ENCODE measurements at places on chromosomes 6 and 20.

DNA sequence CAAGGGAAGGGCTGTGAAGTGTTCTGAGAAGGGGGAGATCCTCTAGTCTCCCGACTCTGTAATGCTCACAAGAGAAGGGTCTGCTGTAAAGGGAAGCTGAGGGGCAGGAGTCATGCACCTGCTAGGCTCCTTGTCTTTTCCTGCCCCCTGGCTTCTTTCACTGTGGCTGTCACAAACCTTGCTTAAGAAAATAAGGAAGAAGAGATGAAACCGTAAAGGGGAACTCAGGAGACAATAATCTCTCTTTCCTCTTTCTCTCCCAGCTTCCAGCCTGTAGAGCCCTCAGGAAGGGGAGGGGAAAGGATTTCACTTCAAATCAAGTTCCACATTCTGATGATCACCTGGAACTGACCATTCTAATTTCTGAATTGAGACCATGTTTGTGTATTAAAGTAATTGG, 26.3 kb downstream of the SLC13A3 start:
- DNase-seq: no peak

DNA sequence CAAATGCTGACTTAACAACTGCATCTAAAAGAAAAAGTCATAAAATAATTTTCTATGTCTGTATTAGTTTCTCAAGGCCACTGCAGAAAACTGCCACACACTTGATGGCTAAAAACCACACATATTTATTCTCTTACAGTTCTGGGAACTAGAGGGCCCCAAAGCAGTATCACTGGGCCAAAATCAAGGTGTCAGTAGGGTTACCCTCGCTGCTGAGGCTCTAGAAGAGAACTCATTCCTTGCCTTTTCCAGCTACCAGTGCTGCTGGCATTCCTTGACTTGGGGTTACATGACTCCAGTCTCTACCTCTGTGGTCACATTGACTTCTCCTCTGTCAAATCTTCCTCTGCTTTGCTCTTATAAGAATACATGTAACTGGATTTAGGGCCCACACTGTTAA, 124.6 kb upstream of the THEMIS start:
- DNase-seq: no peak

DNA sequence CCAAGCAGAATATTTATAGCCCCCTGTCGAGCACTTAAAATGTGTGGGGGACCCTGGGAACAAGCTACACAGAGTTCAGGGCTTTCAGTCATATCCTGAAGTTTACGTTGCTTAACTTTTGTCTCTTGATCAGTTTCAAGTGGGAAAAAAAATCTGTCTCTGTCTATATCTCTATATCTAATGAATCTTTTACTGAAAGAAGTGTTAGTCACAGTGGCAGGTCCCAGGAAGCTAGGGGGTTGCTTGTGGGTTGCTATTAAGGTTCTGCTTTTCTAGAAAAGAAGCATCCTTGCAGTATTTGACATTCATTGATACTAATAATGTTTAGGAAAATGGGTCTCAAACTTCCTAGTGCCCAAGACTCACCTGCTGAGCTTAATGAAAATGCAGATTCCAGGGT, 76.7 kb upstream of the CLDN20 start:
- DNase-seq: no peak

- no peak for DNase-seq
Observed at GRCh38 chr20:47988676-47989075, 203.4 kb upstream of the SULF2 start.

- no peak for DNase-seq
Observed at GRCh38 chr6:170017603-170018320, 266.3 kb downstream of the ERMARD start.

DNA sequence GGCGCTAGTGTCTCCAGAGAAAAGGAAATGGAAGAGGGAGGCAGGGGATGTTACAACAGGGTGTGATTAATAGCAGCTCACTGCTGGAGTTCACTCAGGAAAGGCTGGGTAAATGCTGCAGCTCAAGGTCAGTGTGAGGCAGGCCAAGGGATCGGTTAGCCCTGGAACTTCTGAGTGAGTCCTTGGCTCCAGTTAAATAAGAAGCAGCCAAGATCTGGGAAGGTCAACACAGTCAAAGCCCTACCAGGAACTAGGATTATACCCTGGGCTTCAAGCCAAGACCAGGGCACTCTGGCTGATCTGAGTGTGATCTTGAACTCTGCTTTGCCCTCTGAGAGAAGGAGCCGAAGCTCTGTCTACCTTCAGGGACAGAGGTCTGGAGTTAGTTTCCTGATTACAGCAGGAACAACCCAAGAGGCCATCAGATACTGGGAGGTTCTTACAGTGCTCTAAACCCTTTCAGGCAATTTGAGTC, 44.3 kb downstream of the TPD52L1 start:
- DNase-seq: no peak

- no peak for DNase-seq
Observed at GRCh38 chr20:11918981-11919380, 1.3 kb downstream of the BTBD3 start.

DNA sequence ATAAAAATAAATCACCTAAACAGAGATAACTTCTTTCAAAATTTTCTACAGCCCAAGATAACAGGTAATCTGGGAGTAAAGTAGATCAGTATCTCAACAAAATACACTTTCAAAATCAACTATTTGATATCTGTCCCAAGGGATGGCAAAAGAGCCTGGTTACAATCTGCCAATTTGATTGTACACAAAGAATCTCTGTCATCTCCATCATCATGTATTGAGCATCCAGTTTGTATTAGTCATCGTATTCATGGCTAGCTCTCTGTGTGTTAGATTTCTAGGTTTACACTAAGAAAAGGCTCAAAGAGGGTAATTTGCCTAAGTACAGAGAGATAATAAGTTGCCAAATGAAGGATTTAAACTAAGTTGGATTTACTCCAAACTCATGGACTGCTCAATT, 329.0 kb upstream of the NRSN1 start:
- no peak for DNase-seq

DNA sequence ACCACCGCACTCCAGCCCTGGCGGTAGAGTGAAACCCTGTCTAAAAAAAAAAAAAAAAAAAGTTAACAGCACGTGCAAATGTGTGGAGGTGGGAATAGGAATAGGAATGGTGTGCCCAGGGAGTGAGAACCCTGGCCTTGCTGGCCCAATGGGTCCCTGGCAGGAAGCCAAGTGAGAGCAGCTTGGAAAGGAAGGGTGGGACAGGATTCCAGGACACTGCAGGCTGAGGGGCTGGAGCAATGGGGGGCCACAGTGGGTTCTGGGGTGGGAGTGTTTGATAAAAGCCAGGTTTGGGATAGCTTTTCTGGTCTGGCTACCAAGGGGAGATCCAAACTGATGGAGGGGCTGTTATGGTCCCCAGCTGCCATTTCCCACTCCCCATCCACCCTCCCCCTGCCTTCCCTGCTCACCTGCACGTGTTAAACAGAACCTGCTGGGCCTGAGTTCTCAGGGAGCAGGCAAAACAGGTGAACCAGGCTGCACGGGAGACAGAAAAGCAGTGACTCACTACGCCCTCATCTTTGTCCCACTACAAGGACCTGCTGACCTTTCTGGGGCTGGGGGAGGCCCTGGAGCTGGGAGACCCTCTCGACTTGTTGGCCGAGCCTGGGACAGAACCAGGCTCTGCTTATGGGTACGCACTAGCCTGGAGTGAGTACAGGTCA, 3.3 kb downstream of the SUN5 start:
- DNase-seq: no peak

DNA sequence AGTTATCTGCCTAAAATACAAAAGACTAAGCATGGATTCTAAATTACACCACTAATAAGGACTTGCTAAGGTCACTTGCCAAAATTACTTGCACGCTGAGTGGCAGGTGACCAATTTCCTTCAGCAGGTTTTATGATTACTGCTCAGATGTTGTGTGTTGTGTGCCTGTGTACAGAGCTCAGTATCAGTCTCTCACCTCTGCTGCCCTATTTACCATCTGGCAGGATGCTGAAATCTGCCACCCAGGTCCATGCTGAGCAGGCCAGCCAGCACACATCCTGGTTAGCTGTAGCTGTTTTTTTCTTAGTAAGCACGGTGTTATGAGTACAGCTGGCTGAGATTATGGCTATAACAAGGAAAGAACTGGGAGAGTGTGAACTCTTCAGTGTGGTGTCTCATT, 34.0 kb downstream of the ELOVL4 start:
- DNase-seq: no peak

- DNase-seq: no peak
Observed at GRCh38 chr6:148495029-148495428, 152.4 kb downstream of the SASH1 start.

DNA sequence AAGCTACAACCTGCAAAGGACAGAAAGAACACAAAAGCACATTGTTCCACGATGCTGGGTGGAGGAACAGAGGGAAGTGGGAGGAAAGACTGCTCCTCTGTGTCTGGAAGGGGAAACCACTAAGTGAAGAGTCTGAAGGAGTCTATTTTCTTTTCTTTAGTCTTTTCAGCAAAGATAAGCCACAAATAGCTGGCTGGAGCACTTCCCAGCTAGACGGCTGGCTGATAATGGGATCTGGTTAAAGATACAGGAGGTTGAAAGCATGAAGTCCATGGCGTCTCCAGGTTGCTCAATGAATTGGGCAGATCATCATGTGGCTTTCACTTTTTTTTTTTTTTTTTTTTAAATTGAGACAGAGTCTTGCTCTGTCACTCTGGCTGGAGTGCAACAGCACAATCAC, 154.0 kb upstream of the KCNG1 start:
- DNase-seq: no peak

- DNase-seq: no peak
Observed at GRCh38 chr6:2688401-2689064, 62.2 kb downstream of the MYLK4 start.

- DNase-seq: no peak
Observed at GRCh38 chr6:25834950-25835349, 3.1 kb upstream of the SLC17A1 start.

- no peak for DNase-seq
Observed at GRCh38 chr20:25276533-25277050, 28.7 kb downstream of the PYGB start.

- DNase-seq: peak; percentile 19
Observed at GRCh38 chr6:34459899-34460593, 5.8 kb upstream of the PACSIN1 start.

DNA sequence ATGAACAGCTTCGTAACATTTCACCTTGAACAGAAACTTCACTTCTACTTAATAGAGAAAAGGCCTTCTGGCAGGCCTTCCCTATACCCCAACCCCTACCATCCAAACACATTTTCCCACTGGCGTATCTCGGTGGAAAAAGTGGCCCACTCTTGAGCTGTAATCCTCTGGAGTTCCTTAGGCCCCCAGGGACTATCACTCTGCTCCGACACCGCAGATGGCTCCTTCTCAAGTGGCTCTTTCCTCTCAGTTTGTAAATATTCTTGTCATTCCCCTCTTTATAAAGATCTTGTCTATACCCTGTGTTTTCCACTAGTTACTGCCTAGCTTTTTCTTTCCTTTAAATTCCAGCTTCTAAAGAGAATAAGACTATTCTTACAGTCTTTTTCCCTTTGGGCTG, 108.7 kb downstream of the MYB start:
- no peak for DNase-seq

GRCh38 chr6:30259140-30260035, 46.2 kb upstream of the TRIM26 start:
- DNase-seq: peak; percentile 44

DNA sequence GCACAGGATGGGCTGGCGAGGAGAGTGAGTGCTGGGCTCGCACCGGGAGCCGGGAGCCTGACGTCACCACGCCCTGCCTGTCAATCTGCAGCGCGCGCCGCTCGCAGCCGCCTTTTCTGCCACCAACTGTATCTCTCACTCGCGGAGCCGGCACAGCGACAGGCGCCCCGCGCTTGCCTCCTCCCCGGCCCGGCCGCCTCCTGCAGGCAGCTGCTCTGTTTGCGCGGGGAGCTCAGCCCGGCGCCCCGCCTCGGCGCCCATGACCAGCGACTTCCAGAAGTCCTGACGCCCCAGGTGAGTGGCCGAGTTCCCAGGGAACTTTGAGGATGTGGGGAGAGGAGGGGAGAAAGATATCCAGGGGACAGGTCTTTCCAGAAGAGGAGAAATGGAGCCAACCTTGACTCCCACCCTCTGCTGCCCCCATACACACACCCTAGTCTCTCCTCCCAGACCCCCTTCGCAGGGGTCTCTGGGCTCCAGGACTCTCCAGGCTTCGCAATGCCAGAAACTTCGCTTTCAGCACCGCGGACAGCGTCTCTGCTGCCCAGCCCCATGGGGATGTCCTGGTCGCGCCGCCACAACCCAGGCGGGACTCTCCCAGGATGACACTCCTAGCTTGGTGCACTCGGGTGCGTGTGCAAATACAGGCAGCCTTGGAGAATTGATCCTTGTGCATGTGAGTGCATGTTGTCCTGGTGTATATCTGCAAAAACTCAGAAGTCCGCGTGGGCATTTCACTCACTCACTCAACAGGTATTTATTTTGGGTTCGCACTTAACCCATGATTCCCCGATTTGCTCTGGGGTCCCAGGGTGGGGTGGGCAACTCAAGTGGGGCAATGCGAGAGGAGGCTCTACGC, at the start of gene GPR6:
GPR6 (plus strand) TSS at position 138 of the 859 bp plus-strand sequence. CDS start 802 bp downstream, outside the sequence.
- DNase-seq: no peak

GRCh38 chr6:14361297-14361696, 243.7 kb downstream of the CD83 start:
- DNase-seq: no peak

GRCh38 chr6:38658418-38659167, 18.9 kb upstream of the BTBD9 start:
- DNase-seq: no peak

- DNase-seq: no peak
Observed at GRCh38 chr6:35599761-35600658, 87.3 kb upstream of the TULP1 start.

DNA sequence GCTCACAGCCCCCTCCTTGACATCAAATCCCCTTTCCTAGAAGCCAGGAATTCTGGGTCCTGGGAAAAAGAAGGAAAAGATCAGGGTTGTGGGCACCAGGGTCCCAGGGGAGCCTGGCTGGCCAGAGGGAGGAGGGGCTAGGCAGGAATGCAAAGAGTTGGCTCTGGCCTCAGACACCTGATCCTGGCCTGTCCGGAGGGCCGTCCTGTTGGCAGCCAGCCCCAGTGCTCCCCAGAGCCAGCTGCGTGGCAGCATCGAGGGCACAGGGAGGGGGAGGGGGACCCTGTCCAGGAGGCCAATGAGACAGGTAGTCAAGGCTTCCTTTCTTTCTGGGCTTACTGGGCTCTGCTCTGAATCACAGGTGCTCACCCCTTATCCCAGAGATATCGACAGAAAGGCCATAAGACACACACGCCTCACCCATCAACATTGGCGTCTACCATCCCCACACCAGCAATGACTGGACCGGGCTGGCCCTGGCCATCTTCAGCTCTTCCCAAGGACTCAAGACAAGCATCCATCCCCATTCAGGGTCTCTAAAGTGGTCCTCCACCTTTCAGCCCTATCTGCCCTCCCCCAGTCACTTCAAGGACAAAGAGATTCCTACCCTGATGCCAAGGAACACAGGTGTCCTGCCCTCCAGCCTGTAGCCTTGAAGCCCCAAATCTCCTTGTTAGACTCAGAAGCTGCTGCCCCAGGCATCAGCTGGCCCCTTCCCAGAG, 723 bp downstream of the COL11A2 start:
- no peak for DNase-seq

GRCh38 chr20:36541227-36541767, at the start of gene MYL9:
Gene MYL9, plus strand, starts transcription at chr20:36541519. Its CDS starts 3,366 bp downstream, at chr20:36544885.
- DNase-seq: no peak
